ENCODE measurements at places on chromosomes 4 and X. TPM values are rescaled to one million over a fixed set of nuclear protein-coding genes. Genes with fewer than 3 reads are reported as not detected.

Gene MAGEA10
- total RNA-seq = not detected

Gene SATL1
- total RNA-seq = 0.18 TPM

GRCh38 chr4:81573840-81574239, 102.1 kb upstream of the RASGEF1B start:
- DNase-seq = no peak

- no peak for DNase-seq
These were observed 39.7 kb downstream of the ADAMTS3 start for GRCh38 chr4:72529148-72529822.

DNA sequence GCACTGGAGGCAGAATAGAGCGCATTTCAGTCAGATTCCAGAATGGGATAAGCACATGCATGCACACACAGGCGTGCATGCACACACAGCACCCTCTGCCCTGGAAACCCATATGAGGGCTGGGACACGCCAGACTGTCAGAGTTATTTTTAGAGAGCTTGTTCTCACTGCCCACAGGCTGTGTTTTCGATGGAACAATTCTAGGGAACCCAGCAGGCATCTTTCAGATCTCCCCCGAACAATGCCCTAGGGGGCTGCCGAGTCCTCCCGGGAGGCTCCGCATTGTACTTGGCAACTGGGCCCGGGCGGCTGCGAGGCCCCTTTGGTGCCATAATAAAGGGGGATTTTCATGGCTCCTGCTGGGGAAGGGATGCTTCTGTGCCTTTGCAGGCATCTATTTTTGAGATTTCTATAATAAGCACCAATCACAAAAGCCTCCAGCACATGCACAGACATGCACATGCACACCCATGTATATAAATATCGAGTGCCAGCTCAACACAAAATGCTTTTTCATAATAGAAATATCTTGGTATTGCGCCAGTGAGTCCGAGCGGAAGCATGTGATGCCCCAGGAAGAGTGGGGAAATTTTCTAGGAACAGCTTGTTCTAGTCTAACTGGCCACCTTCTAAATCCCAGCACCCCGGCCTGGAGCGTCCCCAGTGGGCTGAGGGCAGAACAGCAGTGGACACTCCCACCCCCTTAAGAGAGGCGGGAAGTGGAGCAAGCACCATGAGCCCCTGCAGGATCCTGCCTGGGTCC, 88.5 kb downstream of the PHKA2 start:
- DNase-seq = no peak

- DNase-seq = no peak
These were observed 36.4 kb upstream of the HPRT1 start for GRCh38 chrX:134423606-134424005.

DNA sequence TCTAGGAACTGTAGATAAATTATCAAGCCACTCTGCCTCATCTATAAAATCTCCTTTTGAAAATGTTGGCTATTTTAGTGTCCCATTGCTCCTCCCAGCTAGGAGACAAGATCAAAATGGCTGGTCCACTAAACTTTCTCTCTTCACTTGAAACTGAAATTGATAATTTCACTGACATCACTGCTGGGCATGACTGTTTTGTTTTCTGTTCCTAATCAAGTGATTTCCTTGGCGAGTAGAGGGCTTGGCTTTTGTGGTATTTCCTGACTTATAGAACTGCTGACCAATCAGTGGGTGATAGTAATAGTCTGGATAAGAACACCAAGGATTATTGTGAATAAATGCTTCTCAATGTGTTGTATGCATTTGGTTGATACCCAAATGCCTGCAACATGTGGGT, 2152.9 kb downstream of the ARAP2 start:
- DNase-seq = no peak

Gene SLC6A14
- not detected for total RNA-seq

GRCh38 chr4:39712819-39713607, 15.1 kb downstream of the UBE2K start:
- no peak for DNase-seq

Gene ARHGAP4
- total RNA-seq = 0.63 TPM

Gene ZNF827
- total RNA-seq = 9.2 TPM

DNA sequence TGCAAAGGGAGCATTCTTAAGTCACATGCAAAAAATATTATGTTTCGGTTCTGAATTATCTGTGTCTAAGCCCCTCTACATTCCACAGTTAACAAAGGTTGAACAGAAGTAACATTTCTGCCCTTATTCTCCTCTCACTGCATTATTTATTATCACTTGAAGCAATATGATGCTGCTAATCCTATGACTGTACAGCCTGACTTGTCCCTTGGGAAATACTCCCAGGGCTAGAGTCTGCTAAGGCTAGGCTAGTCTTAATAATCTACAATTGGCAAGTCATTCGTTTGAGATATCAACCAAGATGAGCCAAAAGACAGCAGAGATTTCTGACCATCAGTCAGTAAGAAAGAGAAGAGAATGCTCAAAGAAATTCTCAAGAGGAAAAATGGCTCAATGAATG, 226.9 kb upstream of the HCCS start:
- no peak for DNase-seq

GRCh38 chr4:970046-970745, 3.2 kb downstream of the DGKQ start:
- DNase-seq = no peak

Gene FMR1NB
- total RNA-seq = not detected

Gene GAGE2A
- not detected for total RNA-seq

All from SJSA1 (cell line).